ENCODE measurements at places on chromosomes 2 and 18.

DNA sequence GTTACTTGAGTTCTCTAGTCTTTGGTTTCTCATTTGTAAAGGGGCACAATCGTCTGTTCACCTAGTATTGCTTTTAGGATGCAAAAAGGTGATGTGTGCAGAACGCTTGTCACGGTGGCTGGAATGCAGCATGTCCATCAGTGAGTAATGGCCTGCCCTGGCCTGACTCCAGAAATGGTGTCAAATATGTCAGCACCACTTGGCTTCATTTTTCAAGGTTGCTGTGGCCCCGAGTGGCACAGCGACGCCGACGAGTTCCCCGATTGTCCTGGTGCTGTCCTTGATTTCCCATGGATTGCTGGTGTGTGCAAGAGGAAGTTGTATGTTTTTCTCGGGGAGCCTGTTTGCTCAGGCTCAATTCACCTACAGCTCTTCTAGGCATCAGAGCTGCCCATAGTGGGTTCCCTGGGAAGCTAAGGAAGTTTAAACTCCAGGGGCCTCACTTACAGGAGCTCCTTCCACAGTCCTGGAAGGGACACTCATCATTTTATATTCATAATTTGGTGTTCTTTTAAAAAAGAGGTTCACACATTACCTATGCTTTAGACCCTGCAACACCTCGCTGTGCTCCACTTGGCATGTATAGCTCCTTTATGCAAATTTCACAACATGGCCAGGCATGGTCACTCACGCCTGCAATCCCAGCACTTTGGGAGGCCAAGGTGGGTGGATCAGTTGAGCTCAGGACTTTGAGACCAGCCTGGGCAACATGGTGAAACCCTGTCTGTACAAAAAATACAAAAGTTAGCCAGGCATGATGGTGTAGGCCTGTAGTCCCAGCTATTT, 25.6 kb upstream of the ZNF407 start:
- no peak for DNase-seq

DNA sequence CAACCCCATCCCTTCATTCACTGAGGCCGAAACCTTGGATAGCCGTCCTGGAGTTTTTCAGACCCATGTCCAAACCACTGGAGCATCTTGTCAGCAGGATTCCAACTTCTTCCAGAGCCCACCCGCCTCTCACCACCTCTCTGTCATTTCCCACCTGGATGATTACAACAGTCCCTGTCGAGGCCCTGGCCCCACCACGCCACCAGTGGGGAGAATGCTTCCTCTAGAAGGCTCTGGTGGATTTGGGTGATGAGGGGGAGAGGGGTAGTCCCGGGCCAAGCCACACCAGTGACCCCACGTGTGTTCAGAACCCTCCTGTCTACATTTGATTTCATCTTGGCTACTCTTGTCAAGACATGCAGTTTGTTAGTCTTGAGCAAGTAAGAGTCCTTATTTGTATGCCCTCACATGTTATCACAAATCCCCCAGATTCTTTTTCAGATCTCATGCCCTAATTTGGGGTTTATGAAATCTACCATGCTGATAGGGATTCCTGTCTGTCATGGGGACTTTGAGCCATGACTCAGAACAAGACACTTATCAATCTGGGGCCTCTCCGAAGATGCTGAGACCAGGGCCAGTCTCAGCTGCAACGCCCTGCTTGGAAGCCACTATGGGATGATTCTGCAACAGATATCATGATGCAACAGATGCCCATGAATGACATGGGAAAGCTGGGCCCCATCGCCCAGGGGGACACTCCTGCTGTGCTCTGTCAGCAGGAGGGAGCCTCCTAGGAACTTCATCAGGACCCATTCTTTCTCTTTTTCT, 186.1 kb downstream of the ZFP36L2 start:
- DNase-seq = no peak

GRCh38 chr2:202400941-202401340, 24.8 kb downstream of the BMPR2 start:
- DNase-seq = no peak

DNA sequence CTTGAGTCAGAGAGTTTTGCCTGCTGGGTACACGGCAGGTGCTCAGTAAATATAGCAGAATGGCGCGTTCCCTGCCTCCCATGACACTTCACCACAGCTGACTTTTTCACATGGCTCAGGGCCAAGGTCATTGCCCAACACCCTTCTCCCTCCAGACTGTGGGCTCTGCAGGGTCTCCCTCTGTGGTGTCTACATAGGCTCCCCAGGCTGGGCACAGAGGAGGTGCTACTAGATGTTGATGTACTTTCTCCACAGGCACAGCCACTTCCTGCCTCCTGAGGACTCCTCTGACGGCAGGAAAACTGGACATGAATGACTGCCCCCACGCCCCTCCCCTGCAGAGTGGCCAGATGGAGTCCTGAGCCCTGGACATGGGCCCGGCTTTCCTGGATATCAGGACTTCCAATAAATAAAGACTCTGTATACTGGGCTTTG, 4.2 kb downstream of the CHCHD5 start:
- DNase-seq = no peak

GRCh38 chr2:71608034-71608433, 154.7 kb downstream of the DYSF start:
- no peak for DNase-seq

DNA sequence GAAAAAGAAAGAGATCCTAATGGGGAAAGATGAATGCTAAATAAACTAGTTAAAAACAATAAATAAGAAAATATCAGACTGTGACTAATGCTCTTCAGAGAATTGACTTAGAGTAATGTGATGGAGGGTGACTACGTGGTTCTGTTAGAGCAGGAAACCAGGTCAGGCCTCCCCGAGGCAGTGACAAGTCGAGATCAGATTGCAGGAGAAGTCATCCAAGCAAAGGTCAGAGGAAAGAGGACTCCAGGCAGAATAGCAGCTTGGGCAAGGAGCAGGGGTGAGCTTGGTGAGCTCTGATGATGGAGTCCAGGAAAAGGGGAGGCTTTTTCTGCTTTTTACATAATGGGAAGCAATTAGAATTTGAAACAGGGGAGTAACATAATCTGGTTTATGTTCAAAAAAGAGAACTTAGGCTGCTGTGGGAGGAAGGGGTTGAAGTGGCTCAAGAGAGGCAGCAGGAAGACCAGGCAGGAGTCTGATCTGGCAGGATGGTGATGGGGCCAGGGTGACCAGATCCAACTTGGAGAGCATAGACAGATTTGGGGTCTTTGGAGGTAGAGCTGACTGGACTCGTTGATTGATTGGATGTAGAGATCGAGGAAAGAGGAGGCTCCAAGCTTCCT, 27.3 kb upstream of the ITGB6 start:
- peak; percentile 43 for DNase-seq

- peak; percentile 9 for DNase-seq
Measured at GRCh38 chr2:186059096-186059495, 320.5 kb downstream of the FSIP2 start.

GRCh38 chr2:195575879-195576401, 81.1 kb upstream of the SLC39A10 start:
- DNase-seq = peak; percentile 93

GRCh38 chr2:187263675-187264560, 184.1 kb downstream of the CALCRL start:
- DNase-seq = no peak

DNA sequence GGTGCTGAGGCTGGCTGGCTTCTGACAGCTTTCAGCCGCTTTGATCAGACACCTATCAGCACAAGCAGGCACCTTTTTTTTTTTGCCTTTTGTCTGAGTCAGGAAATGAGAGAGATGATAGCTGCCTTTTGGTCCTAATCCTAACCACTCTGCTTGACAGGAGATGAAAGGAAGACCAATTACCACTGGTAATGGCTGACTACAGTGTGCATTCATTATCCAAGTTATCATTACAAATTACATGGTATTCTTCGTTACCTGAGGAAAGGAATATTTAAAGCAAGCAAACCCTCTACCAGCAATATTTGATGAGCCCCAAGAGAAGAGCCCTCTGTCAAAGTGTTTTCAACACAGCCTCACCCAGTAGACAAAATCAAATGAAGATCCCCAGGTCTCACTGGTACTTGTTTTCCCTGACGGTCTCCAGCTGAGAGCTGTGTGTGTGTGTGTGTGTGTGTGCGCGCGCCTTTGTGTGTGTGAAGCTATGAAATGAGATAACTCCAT, 925.7 kb downstream of the DCDC2C start:
- DNase-seq = no peak

GRCh38 chr2:168021800-168022587, 225.4 kb downstream of the STK39 start:
- no peak for DNase-seq

DNA sequence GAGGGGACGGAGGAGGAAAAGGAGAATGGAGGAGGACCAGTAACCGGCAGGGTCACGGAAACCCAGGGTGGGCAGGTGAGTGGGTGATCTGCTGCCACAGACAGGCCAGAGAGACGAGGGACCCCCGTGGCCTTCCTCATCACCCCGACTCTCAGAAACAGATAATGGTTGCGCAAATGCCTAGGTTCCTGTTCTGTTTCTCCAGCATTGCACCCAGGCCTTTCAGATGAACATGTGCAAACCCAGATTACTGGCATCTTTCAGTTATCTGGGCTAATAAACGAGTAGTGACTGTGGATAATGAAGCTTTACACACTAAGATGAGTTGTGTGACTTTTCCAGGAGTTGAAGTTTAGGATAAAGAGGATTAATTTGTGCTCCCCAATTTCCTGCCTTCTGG, 46.5 kb downstream of the TET3 start:
- DNase-seq = no peak

DNA sequence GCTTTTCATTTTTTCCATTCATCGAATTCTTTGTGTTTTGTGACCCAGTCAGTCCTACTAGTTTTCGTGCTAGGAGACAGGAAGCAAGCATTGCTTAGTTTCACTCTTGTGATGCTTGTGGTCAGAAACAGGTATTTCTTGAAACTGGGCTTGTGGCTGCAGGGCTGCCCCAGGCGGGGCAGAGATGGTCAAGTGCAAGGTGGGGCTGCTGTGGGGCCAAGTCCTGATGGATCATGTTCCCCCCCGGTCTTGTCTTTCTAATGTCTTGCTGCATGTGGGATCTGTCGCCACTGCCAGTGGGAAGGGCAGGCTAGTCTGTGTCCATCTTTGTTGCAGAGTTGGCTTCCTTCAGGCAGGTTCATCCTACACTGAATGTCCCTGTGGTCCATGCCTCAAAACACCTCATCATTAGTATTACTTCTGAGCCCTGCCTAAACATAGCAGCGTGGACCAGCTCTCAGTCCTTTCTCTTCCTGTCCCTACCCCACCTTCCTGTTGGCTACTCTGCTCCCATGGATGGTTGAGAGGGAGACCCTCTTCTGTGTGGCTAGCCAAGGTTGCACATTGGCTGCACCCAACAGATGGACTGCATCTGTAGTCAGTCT, 38.7 kb downstream of the INPP4A start:
- no peak for DNase-seq

DNA sequence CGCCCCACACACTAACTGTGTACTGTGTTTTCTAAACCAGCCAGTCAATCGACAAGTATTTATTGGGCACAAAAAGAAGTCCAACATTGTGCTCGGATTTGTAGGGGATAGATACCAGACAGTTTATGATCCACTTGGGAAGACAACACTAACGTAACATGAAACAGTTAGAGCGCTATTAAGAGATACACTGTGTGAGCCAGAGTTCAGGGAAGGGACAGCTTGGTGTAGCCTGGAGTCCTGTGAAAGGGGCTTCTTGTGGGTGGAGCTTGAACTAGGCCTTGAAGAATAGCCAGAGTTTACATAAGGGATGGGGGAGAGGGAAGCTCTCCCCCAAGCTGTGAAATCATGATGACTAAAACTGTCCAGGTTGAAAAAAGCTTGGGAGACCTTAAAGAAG, 176.4 kb upstream of the TCF4 start:
- no peak for DNase-seq

DNA sequence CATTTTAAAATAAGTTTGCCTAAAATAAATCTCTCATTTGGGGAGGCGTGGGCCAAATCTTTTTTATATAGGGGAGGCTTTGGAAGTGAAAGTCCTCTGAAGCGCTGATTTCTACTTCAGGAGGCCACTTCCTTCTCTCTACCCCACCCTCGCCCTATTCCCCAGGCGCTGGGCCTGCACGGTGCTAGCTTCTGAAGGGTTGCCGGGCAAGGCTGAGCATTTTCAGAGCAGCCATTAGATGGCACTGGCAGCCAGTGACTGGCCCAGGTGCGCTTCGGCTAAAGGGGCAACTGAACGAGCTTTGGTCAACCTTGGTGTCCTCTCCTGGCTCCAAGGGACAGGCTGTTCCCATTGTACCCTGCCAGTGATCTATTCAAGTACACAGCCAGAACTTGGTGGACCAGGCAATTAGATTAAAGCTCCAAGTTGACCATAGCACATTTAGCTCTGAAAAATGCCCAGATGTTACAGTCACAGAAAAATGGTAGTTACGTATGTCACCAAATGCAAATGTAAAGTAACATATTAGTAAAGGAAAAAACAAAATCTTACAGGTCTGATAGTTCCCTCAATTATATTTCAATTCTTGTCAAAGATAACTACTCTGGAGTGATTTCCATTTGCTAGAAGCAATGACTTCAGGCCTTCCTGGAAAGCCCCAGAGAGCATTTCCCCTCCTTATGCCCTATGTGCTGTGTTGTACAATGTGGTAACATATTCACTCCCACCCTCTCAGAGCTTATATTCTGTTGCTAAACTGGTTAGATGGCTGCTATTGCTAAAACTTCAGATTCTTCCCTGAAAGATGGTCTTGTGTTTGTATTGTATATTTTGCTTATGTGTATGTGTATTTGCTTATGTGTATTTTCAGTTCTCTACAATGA, 2.1 kb downstream of the POMC start:
- no peak for DNase-seq

GRCh38 chr2:173547499-173547898, 192.8 kb downstream of the CDCA7 start:
- no peak for DNase-seq

All from fibroblast of skin of right quadriceps (primary cell).